ENCODE measurements at places on chromosomes 3 and 15. TPM values are rescaled to one million over a fixed set of nuclear protein-coding genes. Genes with fewer than 3 reads are reported as not detected.

The GABRR3 gene
- total RNA-seq = not detected

The CKMT1A gene
- 0.33 TPM for total RNA-seq

The SOX14 gene
- total RNA-seq = not detected

GRCh38 chr3:66991459-66991858, 6.6 kb upstream of the KBTBD8 start:
- no peak for DNase-seq

DNA sequence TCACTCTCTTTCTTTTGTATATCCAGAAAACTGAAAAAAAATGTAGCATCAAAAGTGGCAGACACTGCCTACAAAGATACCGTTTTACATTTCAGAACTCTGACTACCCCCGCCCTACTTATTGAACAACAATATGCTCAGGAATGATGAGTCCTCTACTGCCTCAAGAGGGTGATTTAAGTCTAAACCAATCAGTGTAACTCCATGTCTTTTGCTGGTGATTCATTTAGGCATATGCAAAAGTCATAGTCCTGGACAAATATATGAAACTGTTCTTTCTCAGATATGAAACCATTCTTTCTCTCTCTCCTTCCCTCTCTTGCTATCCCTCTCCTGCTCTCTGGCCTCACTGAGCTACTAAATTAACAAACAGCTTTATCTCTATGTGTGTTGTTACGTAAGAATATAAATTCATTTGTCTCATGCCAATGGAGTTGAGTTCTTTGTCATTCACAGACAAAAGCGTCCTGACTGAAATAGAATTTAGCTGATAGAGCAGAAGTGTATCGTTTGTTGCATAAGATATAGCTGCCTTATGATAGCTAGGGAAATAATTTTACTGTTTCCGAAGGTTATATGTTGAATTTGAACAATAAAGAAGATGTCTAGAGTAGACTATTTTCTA, 133.7 kb upstream of the OSTN start:
- DNase-seq = no peak
